Left kidney (tissue), 8 donors: ENCODE measurements at places on chromosomes 1 and 21.

GRCh38 chr1:216866714-216867113, 143.5 kb upstream of the ESRRG start:
- DNase-seq, result no peak

DNA sequence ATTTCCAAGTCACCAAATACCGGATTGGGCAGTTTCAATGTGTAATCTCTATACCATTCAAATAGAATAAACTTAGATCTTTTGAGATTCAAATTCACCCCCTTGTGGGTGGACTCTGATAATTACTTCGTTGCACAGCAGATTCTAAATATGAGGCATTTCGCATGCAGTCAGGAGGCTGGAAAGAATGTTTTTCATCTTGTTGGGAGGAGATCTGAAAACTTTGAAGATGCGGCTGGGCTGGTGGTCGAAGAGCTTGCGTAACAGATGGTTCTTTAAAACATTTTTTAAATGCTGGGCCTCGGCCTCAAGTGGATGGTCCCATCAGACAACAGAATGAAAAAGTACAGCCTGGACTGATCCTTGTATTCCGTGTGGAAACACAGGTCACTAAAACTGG, 10.4 kb downstream of the NR5A2 start:
- no peak for DNase-seq

- DNase-seq, result no peak
Observed at GRCh38 chr1:157852476-157852875, 10.9 kb upstream of the CD5L start.

DNA sequence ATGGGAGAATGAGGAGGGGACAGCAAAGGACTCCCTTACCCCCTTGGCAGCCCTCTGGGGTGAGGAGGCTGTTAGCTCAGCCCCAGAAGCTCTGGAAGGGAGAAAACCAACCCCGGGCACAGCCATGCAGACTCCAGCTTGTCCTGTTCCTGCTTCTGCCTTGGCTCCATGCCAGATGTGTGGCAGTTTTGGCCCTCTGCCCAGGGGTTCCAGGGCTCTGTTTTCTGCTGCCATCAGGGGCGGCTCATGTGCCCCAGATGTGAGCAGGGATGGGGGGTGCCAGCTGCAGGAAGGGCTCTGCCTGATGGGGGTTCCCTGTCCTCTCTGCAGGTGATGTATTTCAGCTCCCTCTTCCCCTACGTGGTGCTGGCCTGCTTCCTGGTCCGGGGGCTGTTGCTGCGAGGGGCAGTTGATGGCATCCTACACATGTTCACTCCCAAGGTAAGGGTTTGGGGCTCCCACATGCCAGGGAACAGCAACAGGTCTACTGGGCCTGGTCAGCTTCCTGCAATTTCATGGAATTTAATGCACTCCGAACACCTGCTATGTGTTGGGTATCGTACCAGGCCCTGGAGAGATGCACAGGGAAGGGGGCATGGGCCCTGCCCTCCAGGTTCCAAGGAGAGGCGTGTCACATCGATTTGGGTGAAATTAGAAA, 26.1 kb downstream of the SLC6A17 start:
- DNase-seq, result no peak

DNA sequence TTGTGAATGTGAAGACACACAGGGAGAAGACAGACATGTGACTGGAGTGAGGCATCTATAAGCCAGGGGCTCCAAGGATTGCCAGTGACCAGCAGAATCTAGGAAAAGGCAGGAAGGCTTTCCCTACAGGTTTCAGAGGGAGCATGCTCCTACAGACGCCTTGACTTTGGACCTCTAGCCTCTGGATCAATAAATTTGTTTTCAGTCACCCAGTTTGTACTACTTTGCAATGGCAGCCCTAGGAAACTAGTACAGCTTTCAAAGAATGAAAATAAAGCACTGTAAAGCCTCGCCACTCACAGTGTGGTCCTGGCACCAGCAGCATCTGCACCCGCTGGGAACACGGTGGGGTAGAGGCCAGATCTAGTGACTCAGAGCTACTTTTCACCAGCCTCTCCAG, 510.0 kb downstream of the LTN1 start:
- no peak for DNase-seq

GRCh38 chr1:31712068-31712467, 8.3 kb upstream of the COL16A1 start:
- DNase-seq, result no peak

GRCh38 chr1:76585980-76586674, 281.2 kb upstream of the ST6GALNAC5 start:
- DNase-seq, result no peak

DNA sequence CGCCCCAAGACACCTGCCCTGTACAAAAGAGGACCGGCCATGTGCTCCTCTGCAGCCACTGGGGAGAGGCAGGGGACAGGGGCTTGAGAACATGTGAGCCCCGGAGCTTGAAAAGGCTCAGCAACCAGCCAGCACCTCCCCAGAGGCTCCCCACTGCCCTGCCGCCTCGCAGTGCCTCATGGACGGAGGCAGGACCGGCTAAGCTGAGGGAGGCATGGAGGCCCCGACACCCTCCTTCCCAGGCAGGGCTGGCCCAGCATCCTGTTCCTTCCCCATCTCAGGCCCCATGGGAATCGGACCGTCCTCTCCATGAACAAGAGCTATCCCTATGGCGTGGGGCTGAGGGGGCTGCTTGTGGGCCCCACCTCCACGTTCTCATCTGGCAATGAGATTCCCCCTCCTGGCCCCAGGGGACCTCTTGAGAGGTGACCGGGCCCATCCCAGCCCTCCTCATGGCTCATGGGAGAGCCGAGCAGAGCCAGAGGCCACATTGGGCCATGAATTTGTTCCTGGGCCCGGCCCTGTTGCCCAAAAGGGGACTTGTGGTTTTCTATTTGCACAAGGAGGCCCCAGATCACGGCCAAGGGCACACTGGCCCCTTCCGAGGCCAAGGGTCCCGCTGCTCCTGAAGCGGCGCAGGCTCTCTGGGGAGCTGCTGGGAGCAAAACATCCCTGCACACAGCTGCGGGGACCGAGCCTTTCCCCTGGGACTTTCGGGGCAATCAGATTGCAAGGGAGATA, 65.2 kb upstream of the ARHGEF16 start:
- no peak for DNase-seq

- no peak for DNase-seq
Observed at GRCh38 chr1:100875228-100875627, 19.4 kb downstream of the EXTL2 start.

DNA sequence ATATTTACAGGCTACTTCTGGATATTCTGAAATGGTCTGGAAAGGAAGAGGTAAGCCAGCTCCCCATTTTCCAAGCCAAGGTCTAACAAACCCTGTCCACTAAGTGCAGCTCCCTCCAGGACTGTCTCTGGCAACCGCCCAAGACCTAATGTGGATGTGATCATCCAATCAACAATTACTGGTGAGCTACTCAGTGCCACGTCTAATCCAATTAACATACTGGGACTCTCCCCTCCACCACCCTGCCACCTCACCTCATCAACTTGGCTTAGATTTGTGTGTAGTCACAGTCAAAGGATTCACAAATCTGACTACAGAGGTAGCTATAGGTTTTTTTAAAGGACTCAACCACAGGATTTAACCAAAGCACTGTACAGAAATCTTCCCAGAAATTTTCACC, 25.4 kb upstream of the S100A7 start:
- no peak for DNase-seq

GRCh38 chr1:203638950-203639349, 12.3 kb downstream of the ATP2B4 start:
- no peak for DNase-seq
